ENCODE measurements at places on chromosomes 6 and 20. TPM values are rescaled to one million over a fixed set of nuclear protein-coding genes. Genes with fewer than 3 reads are reported as not detected.

DNA sequence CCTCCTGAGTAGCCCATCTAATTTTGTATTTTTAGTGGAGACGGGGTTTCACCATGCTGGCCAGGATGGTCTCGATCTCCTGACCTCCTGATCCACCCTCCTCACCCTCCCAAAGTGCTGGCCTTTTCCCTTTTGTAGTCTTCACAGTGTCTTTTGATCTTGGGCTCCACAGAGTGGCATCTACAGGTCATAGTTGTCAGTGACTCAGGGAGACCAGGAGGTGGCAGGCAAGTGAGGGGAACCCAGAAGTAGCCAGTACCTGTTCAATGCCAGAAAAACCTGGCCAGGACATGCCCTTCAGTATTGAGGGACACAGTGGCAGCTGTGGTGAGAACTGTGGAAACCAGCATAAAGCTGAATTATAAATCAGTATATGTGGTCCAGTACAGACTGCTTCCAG, 19.6 kb downstream of the RPP21 start:
- DNase-seq, result no peak
- no peaks in the 10 kb centered on the region for H3K27me3 ChIP-seq
- no peaks in the 10 kb centered on the region for H3K36me3 ChIP-seq
- H3K4me1 ChIP-seq, result no peaks in the 10 kb centered on the region
- H3K27ac ChIP-seq, result no peak overlapping the region

DNA sequence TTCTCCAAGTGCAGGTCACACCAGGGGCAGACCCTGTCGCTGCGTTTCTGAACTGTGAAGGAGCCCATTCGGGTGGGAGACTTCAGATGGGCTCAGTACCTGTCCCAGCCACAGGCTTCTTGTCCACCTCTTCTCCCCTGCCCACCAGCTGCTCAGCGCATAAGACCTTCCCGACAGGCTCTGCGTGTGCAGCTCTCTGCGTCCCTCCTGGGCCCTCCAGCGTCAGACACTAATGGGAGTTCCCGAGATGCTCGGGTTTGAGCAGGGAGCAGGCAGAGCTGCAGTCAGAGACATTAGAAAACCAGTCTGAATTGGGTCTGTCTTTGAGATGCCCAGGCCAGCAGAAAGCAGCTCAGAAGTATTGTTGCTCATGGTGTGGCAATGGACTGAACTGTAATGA, 50.4 kb downstream of the TCP11 start:
- H3K4me3 ChIP-seq, result no peak overlapping the region
- no peak overlapping the region for H3K27ac ChIP-seq
- H3K36me3 ChIP-seq, result no peaks in the 10 kb centered on the region

GRCh38 chr20:19881080-19881840, 123.2 kb downstream of the RIN2 start:
- no peaks in the 10 kb centered on the region for H3K36me3 ChIP-seq
- no peaks in the 10 kb centered on the region for H3K4me1 ChIP-seq
- no peak overlapping the region for H3K4me3 ChIP-seq
- peak overlapping the region; percentile 55 for H3K27ac ChIP-seq

BNIP5 gene
- total RNA-seq, result 26.3 TPM

SLC44A4 gene
- 64.4 TPM for total RNA-seq

GRCh38 chr6:5215799-5216198, 45.0 kb downstream of the LYRM4 start:
- no peaks in the 10 kb centered on the region for H3K4me1 ChIP-seq
- no peak for DNase-seq
- H3K36me3 ChIP-seq, result no peaks in the 10 kb centered on the region
- H3K27ac ChIP-seq, result no peak overlapping the region

DNA sequence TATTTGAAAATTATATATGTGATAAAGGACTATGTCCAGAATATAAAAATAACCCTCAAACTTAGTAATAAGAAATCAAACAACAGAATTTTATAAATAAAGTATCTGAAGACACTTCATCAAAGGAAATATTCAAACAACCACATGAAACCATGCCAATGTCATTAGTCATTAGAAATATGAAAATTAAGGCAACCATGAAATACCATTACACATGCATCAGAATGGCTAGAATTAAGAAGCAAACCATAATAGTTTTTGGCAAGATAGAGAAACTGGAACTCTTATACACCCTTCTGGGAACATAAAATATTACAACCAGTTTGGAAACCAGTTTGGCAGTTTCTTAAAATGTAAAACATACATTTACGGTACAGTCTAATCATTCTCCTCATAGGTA, 137.2 kb upstream of the ADGRB3 start:
- H3K4me3 ChIP-seq, result no peak overlapping the region
- H3K27ac ChIP-seq, result no peak overlapping the region
- DNase-seq, result no peak
- no peaks in the 10 kb centered on the region for H3K27me3 ChIP-seq

HMGCLL1 gene
- total RNA-seq, result not detected

ZNF334 gene
- 5.0 TPM for total RNA-seq

SLC22A3 gene
- total RNA-seq, result 9.7 TPM

- no peak overlapping the region for H3K27ac ChIP-seq
- H3K36me3 ChIP-seq, result no peaks in the 10 kb centered on the region
- no peaks in the 10 kb centered on the region for H3K4me1 ChIP-seq
- DNase-seq, result no peak
- no peaks in the 10 kb centered on the region for H3K27me3 ChIP-seq
Observed at GRCh38 chr6:37602801-37603200, 94.9 kb downstream of the MDGA1 start.

GRCh38 chr20:57693670-57694329, 16.0 kb downstream of the PMEPA1 start:
- no peaks in the 10 kb centered on the region for H3K4me1 ChIP-seq
- no peak overlapping the region for H3K27ac ChIP-seq
- DNase-seq, result no peak
- H3K36me3 ChIP-seq, result no peaks in the 10 kb centered on the region
- no peaks in the 10 kb centered on the region for H3K27me3 ChIP-seq

DNA sequence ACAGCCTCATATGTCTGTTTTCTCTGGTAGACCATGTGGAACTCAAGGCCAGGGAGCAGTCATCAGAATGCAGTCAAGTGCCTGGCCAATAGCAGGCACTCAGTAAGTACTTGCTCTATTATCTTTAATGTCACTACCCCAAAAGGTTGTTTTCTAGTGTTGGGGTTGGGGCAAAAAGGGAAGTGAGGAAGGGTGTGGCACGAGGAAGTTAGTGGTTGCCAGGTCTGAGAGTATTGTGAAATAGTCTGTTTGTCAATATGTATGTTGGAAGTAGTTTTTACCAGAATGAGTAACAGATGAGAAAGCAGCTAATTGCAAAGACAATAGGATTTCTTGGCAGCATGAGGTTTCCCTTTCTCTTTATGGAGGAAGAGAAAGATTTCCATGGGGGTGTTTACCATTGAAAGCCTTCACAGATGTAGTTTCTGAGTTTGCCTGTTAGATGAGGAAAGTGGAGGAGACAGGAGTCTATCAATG, 59.5 kb upstream of the ARMH2 start:
- peak; percentile 77 for DNase-seq
- H3K36me3 ChIP-seq, result no peaks in the 10 kb centered on the region
- no peaks in the 10 kb centered on the region for H3K27me3 ChIP-seq
- no peak overlapping the region for H3K4me3 ChIP-seq
- peak overlapping the region; percentile 72 for H3K27ac ChIP-seq
- peaks cover 17% of the 10 kb centered on the region for H3K4me1 ChIP-seq

LAMP5 gene
- not detected for total RNA-seq

- no peaks in the 10 kb centered on the region for H3K4me1 ChIP-seq
- H3K4me3 ChIP-seq, result no peak overlapping the region
- H3K27ac ChIP-seq, result no peak overlapping the region
- H3K36me3 ChIP-seq, result no peaks in the 10 kb centered on the region
- no peaks in the 10 kb centered on the region for H3K27me3 ChIP-seq
Observed at GRCh38 chr20:17762243-17762872, 62.6 kb downstream of the BANF2 start.

CRISP3 gene
- total RNA-seq, result not detected

MYB gene
- total RNA-seq, result 14.2 TPM

DNA sequence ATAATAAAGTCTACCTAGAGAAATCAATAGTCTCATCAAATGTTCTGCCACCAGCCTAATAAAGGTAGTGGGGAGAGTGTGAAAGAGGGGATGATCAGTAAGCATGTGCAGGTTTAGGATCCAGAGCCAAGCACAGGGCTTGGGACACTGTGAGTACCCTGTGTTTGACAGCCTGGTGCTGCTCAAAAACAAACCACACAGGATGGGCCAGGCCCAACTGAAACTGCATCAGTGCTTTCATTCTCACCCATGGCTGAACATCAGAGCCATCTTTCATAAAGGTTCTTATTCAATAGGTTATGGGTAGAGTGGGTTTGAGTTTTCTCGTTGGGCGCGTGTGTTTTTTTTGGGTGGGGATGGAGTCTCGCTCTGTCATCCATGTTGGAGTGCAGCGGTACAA, 87.3 kb upstream of the NHSL1 start:
- H3K4me1 ChIP-seq, result no peaks in the 10 kb centered on the region
- no peak overlapping the region for H3K27ac ChIP-seq
- no peak overlapping the region for H3K4me3 ChIP-seq
- H3K27me3 ChIP-seq, result no peaks in the 10 kb centered on the region
- H3K36me3 ChIP-seq, result no peaks in the 10 kb centered on the region

- H3K27ac ChIP-seq, result no peak overlapping the region
- H3K4me3 ChIP-seq, result no peak overlapping the region
- H3K27me3 ChIP-seq, result no peaks in the 10 kb centered on the region
- no peaks in the 10 kb centered on the region for H3K4me1 ChIP-seq
Observed at GRCh38 chr6:157603971-157604370, 219.1 kb upstream of the SNX9 start.

- no peaks in the 10 kb centered on the region for H3K27me3 ChIP-seq
- H3K4me1 ChIP-seq, result no peaks in the 10 kb centered on the region
- no peaks in the 10 kb centered on the region for H3K36me3 ChIP-seq
Observed at GRCh38 chr20:19966840-19967239, 50.3 kb upstream of the NAA20 start.

- H3K4me1 ChIP-seq, result no peaks in the 10 kb centered on the region
- no peak for DNase-seq
- H3K4me3 ChIP-seq, result no peak overlapping the region
- H3K36me3 ChIP-seq, result no peaks in the 10 kb centered on the region
Observed at GRCh38 chr6:80605165-80605989, 498.9 kb downstream of the BCKDHB start.

DNA sequence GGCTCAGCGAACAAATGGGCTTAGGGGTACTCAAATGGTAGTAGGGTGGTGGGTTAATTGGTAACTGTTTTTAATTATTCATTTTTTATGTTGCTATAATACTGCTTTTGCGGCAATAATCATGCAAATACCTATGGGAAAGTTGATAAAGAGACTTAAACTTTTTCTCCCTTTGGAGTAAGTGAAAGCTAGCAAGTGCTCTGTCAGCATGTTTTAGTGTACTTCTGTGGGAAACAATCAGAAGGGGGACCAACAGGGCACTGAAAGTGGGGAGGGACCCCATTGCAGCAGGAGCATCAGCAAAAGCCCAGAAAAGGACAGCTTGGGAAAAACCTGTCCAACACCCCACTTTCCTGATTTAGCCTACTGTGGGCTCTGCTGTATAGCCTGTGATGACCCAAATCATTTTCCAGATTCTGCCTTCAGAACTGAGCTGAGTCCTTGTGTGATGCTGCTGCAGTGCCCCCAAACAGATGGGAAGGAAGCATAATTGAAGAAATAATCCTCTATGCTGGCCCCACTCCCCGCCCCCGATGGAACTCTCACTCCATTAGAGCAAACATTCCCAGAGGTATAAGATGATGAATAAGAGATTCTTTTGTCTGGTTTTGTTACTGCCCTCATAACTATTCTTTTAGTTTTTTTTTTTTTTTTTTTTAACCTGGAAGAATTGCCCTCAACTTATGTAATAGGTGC, 322.8 kb downstream of the CD83 start:
- H3K27me3 ChIP-seq, result no peaks in the 10 kb centered on the region
- H3K36me3 ChIP-seq, result no peaks in the 10 kb centered on the region
- H3K27ac ChIP-seq, result no peak overlapping the region
- H3K4me3 ChIP-seq, result no peak overlapping the region
- peaks cover 5% of the 10 kb centered on the region for H3K4me1 ChIP-seq

DNA sequence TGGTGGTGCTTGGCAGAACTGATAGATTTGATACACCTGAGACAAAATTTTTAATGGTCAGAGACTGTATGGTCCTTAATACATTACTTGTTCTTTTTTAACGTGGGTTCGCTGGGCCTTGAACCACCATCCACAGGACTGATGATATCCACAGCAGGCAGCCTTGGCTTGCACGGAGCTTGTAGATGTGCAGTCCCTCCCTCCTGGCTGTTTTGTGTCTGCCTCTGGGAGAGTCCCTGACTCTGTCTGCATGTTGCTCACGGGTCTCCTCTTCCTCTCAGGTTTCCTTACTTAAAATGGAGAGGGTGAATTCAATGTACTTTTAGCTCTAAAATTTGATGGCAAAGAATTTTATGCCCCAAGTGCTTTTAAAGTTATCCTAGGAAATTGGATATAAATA, 17.5 kb downstream of the KIF25 start:
- DNase-seq, result no peak
- H3K4me1 ChIP-seq, result no peaks in the 10 kb centered on the region
- no peak overlapping the region for H3K4me3 ChIP-seq

GRCh38 chr6:17842934-17843821, 136.5 kb upstream of the NUP153 start:
- no peaks in the 10 kb centered on the region for H3K27me3 ChIP-seq
- H3K4me1 ChIP-seq, result no peaks in the 10 kb centered on the region
- H3K4me3 ChIP-seq, result no peak overlapping the region
- H3K27ac ChIP-seq, result peak overlapping the region; percentile 9
- H3K36me3 ChIP-seq, result no peaks in the 10 kb centered on the region

GUCA1A gene
- total RNA-seq, result not detected

PLCB4 gene
- total RNA-seq, result 12.3 TPM

DNA sequence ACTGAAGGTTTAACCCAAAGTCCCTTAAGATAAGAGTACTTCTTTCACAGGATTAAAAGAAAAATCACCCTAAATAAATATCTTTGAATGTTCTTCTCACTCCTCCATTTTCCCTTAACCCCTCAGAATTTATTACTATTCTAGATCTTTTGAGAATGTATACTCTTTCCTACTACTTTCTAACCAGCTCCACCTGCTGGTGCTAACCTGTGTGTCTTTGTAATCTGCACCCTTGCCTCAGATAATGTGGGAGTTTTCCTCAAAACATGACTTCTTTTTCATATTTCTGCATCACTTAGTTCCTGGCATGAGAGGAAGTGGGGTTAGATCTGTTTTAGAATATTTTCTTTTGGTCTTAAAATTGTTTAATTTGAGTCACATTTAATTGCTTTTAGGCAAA, 394.2 kb downstream of the BMP2 start:
- H3K27me3 ChIP-seq, result no peaks in the 10 kb centered on the region
- no peak overlapping the region for H3K27ac ChIP-seq
- no peak overlapping the region for H3K4me3 ChIP-seq
- DNase-seq, result no peak
- H3K4me1 ChIP-seq, result no peaks in the 10 kb centered on the region

HLA-DRB1 gene
- 96.6 TPM for total RNA-seq

GRCh38 chr6:143176090-143177021, 115.7 kb downstream of the AIG1 start:
- no peak overlapping the region for H3K27ac ChIP-seq
- DNase-seq, result no peak
- H3K27me3 ChIP-seq, result no peaks in the 10 kb centered on the region
- no peaks in the 10 kb centered on the region for H3K36me3 ChIP-seq
- no peak overlapping the region for H3K4me3 ChIP-seq

All from Peyer's patch (tissue), 4 donors.